ENCODE measurements at places on chromosomes 4 and X.

- DNase-seq: peak; percentile 21
Observed at GRCh38 chr4:5863461-5864113, 29.3 kb downstream of the CRMP1 start.

- DNase-seq: no peak
Observed at GRCh38 chr4:69527924-69528323, 32.2 kb upstream of the UGT2B4 start.

DNA sequence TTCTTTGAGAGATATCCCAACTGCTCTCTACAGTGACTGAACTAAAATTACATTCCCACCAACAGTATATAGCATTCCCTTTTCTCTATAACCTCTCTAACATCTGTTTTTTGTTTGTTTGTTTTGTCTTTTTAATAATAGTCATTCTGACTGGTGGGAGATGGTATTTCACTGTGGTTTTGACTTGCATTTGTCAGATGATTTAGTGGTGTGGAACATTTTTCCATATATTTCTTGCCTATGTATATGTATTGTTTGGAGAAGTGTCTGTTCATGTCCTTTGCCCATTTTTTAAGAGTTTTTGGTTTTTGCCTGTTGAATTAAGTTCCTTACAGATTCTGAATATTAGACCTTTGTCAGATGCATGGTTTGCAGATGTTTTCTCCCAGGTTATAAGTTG lies 9.0 kb downstream of the USO1 start:
- DNase-seq: no peak

GRCh38 chr4:84237008-84237407 lies 262.1 kb downstream of the NKX6-1 start:
- no peak for DNase-seq

Measured in stimulated activated CD4-positive, alpha-beta T cell treated with anti-CD3 and anti-CD28 coated beads, TNF-alpha, amount 100 ng/mL, for 4 hours (primary cell).